Naive B cell (primary cell): ENCODE measurements at places on chromosomes 5 and 9. TPM values are rescaled to one million over a fixed set of nuclear protein-coding genes. Genes with fewer than 3 reads are reported as not detected.

The GRXCR2 gene
- not detected for polyA plus RNA-seq

The FAM221B gene
- not detected for polyA plus RNA-seq

The PKD2L2 gene
- polyA plus RNA-seq, result 0.29 TPM

The OLFML2A gene
- 0.16 TPM for polyA plus RNA-seq

DNA sequence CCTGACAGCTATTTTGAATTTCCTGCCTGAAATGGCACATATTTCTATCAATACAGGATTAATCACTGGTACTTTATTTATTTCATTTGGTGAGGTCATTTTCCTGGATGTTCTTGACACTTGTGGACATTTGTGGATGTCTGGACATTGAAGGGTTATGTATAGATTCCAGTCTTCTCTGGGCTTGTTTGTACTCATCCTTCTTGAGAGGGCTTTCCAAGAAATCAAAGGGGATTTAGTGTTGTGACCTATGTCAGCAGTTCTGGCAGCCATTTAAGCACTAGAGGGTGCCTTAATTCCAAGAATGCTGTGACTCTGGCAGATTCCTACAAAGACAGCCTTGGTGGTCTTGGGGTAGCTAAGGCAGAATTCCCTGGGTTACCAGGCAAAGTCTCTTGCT is 259.7 kb downstream of the CSNK1G3 start:
- no peak for DNase-seq

DNA sequence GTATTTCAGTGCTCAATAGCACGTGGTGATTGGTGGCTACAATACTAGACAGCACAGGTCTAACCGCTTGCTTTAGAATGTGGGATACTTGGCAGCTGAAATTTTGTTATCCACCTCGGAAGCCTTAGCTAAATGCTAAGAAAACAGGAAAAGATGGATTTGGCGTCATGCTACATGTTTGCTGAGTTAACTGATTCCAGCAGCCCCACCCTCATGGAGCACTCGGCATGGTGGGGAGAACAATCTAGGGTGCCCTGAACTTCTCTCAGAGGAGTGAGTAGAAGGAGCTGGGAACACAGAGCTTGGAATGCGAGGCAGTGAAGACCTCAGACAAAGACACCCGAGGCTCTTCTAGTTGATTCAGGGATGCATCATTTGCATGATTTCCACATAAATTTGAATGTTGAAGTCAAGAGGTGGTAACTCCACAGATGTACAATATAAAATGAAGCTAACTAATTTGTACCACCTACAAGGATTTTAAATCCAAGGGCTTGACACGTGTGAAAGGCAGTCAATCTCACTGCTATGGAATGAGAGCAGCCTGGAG is 145.1 kb upstream of the FSTL4 start:
- DNase-seq, result no peak

DNA sequence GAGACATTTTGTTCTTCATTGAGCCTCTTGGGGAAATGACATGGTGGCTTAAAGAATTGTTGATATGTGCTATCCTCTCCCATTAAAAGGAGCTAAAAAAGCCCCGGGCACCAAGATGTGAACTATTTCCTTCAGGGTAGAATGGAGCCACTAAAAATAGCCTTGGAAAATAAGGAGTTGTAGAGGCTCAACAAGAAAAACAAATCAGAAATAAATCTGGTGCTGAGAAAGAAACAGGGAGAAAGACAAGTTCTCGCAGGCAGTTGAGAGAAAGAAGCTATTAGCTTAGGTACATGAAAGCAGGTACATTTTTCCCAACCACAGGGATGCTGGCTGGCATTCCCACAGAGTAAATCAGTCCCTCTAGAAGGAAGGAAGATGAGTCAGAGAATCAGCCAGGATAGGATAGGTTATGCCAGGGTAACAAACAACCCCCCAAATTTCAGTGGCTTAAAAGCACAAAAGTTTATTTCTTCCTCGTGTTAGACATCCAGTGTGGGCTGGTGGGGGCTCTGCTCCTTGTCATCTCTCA is 134.6 kb upstream of the ADRA1B start:
- no peak for DNase-seq

- no peak for DNase-seq
Measured at GRCh38 chr5:128825826-128826225, 139.5 kb upstream of the SLC27A6 start.

DNA sequence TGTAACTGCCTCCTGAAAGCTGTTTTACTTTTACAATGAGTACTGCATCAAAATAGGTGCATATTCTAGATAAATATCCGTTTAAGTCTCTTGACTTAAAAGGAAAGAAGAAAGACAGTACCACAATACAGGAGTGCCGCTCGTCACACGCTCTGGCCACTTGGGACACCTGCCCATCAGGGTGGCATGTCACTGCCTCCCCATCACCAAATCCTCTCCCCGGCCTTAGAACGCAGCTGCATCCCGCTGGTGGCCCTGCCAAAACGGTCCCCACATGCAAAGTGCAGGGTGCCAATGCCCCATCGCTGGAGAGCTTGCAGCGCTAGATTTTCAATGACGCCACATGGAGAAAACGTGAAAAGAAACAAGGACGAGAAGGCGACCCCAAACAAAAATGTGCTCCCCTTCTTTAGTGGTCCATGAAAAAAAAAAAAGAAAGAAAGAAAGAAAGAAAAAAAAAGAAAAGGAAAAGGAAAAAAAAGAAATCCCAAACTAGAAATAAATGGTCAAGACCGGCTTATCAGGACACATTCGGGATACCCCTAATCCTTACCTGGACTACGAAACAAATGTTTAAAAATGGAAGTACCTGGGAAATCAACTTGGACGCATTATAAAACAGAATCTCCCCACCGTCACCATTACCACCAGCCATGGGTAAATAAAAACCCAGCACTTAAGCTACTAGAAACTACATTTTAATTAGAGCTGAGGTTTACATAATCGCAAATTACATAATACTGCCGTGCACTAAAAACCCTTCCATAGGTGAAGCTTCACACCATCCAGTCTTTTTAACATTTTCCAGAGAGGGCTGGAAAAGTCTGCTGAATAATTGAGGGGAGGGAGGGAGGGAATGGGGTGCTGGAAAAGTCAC is 1.0 kb downstream of the ANKH start:
- peak; percentile 9 for DNase-seq

DNA sequence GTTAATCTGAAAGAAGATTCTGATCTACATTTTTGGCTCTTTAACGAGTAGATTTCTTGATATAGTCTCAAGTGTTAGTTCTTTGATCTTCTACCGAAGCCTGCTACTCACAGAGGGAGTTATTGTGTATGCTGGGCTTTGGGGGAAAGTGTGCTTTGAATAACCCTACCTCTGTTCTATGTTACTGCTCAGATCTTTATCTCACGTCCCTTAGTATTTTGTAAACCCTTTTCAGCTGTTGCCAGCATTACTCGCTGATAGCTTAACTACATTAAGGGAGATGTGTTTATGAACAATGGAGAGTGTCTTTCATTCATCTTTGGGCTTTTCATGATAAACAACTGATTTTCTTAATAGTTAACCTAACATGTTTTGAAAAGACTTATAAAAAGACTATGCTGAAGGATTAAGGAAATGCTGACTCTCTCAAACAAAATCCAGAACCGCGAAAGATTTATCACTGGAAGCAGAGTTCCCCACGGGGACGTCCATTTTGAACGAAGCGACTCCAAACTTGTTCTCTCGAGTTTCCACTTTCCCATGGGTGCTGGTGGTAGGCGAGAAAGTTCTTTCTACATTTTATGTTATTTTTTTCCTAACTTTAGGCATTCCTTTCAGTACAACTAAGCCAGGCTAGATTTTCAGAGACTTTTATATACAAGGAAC is 27.9 kb upstream of the ALDH1A1 start:
- DNase-seq, result no peak

DNA sequence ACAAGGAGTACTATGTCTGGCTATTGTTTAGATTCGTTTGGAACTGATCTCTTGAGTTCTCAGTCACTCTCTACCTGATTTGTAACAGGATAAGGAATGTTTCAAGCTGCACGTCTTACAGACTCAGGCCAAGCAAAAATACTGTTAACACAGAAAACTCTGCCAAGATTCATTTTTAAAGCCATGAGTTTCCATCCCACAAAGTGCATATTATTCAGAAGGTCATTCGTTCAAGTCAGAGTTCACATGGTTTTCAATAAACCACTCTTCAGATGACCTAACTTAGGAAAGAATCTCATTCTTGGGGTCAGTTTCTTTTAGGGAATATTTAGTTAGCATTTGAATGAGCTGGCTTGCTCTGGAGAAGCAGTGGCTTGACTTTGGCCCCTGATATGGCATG is 49.3 kb downstream of the F2R start:
- DNase-seq, result no peak

- DNase-seq, result no peak
Measured at GRCh38 chr5:149792540-149793255, 62.6 kb downstream of the PPARGC1B start.

DNA sequence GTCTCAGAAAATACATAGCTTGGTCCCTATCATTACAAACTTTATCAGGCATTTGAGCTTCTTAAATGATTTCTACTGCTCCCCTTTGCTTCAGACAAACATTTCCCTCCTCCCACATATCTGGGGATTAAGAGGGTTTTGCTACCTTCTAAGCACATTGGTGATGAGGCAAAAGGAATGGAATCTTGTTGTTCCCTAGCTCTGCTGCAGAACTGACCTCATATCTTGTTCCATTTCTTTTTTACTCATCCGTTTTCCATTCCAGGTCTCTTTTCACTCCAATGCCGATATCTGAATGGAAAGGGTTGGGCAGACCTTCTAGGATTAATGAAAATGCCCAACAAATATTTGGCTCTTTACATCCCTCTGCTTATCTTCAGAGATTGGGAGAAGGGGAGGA is 444.6 kb downstream of the ZNF608 start:
- no peak for DNase-seq

DNA sequence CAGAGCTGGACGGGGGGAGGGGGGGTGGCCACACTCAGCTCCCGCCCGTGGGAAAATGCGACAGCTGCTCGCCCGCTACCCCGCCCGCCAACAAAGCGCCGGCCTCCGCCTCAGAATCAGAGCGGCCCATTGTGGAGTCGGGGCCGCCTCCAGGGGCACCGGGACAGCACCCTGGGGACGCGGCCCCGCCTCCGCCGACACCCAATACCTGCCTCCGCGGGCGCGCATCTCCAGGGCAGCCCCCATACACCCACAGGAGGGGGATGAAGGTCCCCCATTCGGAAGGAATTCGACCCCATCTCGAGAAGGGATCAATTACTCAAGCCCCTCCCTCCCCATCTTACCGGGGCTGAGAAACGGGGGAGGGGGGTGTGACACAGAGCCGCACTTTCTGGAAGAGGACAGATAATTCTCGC is 1.3 kb downstream of the NOTCH1 start:
- DNase-seq, result peak; percentile 47

DNA sequence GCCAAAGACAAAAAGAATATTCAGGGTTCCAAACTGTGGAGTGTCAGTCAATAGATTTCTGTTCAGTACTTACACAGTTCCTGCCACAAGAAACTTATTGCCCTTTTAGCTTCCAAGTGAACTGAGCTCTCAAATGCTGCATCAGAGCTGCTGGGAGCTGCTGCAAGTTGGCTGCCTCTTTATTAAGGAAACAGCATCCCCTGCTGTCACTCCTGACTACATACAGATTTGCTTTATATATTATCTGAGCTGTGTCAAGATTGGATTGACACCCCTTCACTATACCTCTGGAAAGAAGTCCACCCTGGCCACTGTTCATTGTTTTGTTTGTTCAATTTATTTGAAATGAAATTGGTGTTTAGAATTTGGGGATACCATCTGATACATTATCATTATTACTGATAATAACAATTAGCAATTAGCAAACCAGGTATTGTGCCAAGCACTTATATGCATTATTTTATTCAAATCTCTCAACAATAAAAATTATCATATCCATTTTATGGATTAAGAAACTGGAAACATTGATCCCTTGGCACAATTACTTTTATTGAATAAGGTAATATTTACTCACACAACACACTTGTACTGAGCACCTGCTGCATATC is 16.4 kb upstream of the C5orf58 start:
- DNase-seq, result no peak

DNA sequence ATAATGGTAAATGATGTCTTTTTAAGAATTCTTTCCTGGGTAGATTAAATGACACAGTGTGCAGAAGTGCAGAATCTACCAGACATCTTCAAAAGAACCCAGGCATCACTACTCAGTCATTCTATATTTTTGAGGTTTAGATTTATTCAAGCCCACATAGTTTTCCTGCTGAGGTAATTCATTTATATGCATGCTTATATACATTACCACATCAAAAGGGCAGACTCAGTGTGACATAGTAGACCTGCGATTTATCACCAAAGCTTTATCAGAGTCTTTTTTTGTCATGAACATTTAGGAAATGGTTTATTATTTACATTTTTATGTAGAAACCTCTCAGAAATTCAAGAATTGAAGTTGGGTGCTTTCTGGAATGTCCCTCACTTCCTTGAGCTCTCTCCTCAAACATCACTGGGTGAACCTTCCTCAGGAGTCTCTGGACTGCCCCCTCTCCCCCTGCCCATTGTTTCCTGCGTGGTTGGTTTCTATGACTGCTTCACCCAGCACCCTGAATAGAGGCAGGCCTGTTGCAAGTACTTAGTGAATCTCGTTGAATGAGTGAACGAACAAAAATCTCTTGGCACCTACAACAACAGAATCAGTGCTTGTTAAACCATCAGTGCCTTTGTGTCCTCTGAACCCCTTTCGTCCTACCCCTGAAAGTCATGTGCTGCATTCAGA is 42.5 kb downstream of the ADAMTS16 start:
- no peak for DNase-seq

DNA sequence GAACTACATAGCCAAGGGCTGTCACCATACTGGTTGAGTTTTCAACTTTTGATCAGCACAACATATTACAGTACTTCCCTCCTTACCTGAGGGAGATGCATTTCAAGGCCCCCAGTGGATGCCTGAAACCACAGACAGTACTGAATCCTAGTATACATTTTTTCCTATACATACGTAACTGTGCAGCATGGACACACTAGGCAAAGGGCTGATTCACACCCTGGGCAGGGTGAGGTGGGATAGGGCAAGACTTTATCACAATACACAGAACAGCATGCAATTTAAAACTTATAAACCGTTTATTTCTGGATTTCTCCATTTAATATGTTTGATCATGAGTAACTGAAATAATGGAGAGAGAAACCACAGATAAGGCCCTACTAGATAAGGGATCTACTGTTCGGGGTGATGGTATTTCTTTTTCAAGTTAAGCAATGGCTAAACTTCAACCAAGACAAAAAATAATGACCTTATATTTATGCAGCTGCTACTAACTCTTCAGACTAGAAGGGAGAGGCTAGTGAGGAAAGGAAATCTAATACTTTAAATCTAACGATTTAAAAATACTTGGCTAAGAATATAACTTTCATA is 186.9 kb upstream of the GNA14 start:
- DNase-seq, result no peak

GRCh38 chr5:671459-672328 is 21.5 kb downstream of the TPPP start:
- peak; percentile 51 for DNase-seq

GRCh38 chr9:128393145-128393775 is 22.1 kb downstream of the URM1 start:
- DNase-seq, result no peak

DNA sequence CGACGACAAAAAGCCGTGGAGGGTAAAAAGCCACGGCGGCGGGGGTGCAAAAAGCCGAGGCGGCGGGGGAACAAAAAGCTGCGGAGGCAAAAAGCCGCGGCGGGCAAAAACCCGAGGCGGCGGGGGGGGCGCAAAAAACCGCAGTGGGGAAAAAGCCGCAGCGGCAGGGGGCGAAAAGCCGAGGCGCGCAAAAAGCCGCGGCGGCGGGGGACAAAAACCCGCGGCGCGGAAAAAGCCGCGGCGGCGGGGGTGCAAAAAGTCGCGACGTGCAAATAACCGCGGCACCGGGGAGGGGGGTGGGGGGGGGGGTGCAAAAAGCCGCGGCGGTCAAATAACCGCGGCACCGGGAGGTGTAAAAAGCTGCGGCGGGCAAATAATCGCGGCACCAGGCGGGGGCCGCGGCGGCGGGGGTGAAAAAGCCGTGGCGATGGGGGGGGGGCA is 511.5 kb downstream of the FOXD4L5 start:
- no peak for DNase-seq
